HepG2 (cell line): ENCODE measurements at places on chromosomes 11 and 22. TPM values are rescaled to one million over a fixed set of nuclear protein-coding genes. Genes with fewer than 3 reads are reported as not detected.

Gene SLC22A12
- total RNA-seq: not detected in 2 replicates

Gene TCN2
- total RNA-seq: 0.31 TPM in 1 of 2 replicates, not detected in the other

Gene GGTLC2
- not detected in 2 replicates for total RNA-seq

Gene NAT10
- 51.9 and 68.5 TPM in 2 replicates for total RNA-seq

Gene CSF2RB
- not detected in 2 replicates for total RNA-seq

GRCh38 chr11:108939135-108939534 is 274.3 kb downstream of the DDX10 start:
- no peak overlapping the region for H3K27ac ChIP-seq
- H3K4me1 ChIP-seq: peaks cover 8% of the 10 kb centered on the region

DNA sequence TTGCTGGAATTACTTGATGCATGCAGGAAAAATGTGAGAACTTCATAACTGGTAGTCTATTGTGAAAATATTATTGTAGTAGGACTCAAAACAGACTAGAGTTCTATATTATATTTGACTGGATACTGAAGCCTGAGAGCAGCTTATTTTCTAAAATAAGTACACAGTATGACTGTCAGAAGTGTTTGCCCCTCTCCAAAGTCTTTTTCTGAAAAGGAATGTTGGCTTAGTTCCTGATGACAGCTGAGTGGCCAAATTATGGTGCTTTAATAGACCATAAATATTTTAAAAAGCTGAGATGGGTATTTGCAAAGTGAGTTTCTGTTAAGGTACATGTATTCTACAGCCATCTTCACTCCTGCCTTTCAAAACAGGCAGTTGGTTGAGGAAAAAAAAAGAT is 13.1 kb downstream of the ZBED5 start:
- no peaks in the 10 kb centered on the region for H3K4me1 ChIP-seq
- H3K27me3 ChIP-seq: no peaks in the 10 kb centered on the region
- H3K27ac ChIP-seq: no peak overlapping the region
- H3K4me3 ChIP-seq: no peak overlapping the region
- H3K36me3 ChIP-seq: no peaks in the 10 kb centered on the region

- H3K27me3 ChIP-seq: peaks cover 20% of the 10 kb centered on the region
- no peak for DNase-seq
- no peaks in the 10 kb centered on the region for H3K4me1 ChIP-seq
- no peak overlapping the region for H3K27ac ChIP-seq
Measured at GRCh38 chr11:3160252-3161031, 4.7 kb downstream of the OSBPL5 start.

- no peak for DNase-seq
- no peak overlapping the region for H3K4me3 ChIP-seq
- no peak overlapping the region for H3K27ac ChIP-seq
- H3K36me3 ChIP-seq: no peaks in the 10 kb centered on the region
- no peaks in the 10 kb centered on the region for H3K4me1 ChIP-seq
Measured at GRCh38 chr11:106714199-106714598, 304.1 kb downstream of the GUCY1A2 start.
